ENCODE measurements at places on chromosomes 12 and 14. TPM values are rescaled to one million over a fixed set of nuclear protein-coding genes. Genes with fewer than 3 reads are reported as not detected.

- no peak for DNase-seq
Observed at GRCh38 chr14:35339761-35340406, 47.7 kb downstream of the PSMA6 start.

GRCh38 chr14:85529803-85530574 lies at the start of gene FLRT2:
Gene FLRT2, plus strand, starts transcription at chr14:85530144. Its CDS starts 91,371 bp downstream, at chr14:85621515.
- DNase-seq: peak; percentile 78

- no peak for DNase-seq
Observed at GRCh38 chr12:107645630-107646333, 39.8 kb upstream of the PWP1 start.

DNA sequence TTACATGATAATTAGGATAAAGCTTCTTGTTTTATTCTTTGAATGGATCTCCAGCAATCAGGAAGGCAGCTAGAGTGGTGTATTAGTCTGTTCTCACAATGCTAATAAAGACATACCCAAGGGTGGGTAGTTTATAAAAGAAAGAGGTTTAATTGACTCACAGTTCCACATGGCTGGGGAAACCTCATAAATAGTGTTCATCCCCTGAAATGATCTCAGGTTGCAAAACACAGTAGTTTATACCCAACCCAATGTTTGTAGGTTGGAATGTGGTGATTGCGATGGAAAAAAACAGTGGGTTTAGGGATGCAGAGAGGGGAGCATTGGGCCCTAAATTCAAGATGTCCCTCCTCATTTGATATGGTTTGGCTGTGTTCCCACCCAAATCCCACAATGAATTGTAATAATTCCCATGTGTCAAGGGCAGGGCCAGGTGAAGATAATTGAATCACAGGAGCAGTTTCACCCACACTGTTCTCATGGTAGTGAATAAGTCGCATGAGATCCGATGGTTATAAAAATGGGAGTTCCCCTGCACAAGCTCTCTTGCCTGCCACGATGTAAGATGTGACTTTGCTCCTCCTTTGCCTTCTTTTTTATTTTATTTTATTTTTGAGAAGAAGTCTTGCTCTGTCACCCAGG lies 11.5 kb downstream of the MUCL1 start:
- DNase-seq: no peak

DNA sequence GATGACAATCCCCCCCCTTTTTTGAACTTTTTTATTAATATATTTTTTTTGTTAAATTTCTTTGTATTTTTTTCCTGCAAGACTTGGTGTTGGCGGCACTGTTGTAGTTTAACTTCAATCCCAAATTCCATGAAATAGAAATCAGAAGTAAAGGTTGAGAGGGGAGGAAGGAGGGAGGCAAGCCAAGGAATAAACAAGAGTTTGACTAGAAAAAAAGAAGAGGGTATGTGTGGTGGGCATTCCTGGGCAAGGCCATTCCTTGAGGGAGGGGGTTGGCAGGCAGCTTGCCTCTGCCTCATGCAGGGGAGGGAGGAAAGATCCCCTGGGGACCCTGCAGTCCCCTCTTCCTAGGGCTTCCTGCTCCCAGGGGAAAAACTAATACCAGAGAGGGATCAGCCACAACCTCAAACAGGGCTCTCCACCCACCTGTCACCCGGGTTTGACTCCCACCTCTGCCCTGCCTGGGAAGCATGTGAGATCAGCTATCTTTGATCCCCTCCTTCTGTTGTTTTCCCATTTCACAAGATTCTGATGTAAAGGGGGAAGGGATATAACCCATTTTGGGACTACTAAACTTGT lies 519 bp upstream of the AP1G2 start:
- DNase-seq: no peak

DNA sequence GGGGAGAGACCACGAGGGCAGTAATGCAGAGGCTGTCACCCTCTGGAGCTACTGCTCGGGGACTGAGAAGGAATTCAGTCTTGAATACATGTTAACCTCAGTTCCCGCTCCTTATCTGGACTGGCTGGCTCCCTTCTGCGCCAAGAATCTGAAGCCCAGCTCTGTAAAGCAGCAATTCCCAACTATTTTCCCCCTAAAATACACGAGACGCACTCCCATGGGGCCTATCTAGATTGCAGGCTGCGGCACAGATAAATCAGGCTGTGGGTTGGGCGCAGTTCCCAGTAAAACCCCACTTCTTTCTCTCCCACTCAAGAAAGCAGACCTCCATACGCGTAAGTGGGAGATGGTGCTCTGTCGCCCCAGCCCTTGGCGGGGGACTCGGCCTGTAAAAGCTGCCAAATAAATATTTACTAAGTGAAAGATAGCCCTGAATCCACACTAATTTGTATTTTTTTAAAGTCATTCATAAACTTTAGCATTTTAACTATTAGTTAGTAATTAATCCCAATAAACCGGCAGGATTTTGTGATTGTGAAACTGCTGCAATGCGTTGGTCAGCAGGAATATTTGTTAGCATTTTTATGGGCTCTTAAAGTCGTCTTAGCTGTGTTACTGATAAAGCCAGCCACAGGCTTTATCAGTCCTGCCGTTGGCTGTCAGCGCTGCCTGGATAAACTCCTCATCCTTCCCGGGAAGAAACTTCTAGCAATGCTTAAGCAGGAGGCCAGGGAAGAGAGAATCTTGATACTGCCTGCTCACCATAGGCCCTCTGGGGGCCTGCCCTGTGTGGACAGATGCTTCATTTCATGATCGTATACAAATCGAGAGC lies 17.8 kb downstream of the FBXL14 start:
- DNase-seq: peak; percentile 64

DNA sequence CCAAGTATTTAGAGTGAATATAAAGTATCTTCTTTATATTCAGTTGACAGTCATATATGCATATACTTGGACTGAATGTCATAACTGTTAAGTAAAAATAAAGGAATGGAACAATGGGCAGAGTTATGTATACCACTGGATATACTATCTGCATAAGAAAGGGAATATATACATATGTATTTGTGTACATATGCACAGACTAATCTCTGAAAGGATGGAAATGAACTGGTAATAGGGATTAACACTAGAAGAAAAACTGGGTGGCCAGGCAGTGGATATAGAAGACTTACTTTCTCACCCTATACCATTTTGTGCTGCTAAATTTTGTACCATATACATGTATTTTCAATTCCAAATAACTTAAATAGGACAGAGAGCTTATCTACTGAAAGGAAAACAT lies 200.1 kb downstream of the MED13L start:
- DNase-seq: no peak

The CRIP1 gene
- total RNA-seq: 1.8 TPM

The FAM161B gene
- 6.5 TPM for total RNA-seq

DNA sequence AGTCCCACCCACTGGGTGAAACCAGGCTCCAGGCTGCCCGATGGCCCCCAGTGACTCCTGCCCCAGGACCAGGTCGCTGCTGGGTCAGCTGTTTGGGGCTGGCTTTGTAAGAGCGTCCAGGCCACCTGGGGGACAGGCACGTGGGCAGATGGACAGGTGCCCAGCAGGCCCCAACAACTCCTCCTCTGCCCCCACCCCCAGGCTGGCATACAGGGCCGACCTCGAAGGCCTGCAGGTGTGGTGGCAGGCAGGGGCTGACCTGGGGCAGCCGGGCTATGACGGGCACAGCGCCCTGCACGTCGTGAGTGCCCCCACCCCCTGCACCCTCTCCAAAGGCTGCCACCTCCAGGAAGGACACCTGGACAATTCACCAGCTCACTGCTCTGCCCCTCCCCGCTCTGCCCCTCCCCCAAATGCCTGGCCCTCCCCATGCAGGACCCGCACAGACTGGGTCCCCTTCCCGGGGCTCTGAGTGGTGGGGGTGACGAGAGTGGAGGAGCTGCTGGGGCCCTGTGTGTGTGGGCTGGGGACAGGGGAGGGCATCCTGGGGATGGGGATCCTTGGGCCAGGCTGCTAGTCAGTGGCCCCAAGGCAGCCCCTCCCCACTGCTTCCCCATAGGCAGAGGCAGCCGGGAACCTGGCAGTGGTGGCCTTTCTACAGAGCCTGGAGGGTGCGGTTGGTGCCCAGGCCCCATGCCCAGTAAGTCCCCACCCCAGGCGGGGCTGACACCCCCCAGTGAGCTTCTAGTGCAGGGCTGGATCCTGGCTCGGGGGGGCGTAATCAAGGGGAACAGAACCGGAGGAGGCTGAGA lies 26.0 kb downstream of the ASPG start:
- no peak for DNase-seq

The CLEC2A gene
- total RNA-seq: not detected

DNA sequence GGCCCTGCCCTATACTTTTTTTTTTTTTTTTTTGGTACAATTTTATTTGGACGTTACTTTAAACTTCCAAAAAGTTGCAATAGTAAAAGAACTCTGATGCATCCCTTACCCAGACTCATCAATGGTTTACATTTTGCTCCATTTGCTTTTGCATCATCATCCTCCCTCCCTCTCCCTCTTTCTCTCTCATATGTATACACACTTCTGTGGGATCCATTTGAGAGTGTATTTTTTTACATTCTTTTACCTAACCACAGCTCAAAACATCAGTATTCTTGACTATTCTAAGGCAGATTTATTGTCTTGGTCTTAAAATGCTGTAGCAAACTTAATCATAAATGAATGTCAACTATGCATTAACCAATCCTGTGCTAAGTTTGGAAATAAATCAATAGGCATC lies 111.6 kb downstream of the PRICKLE1 start:
- peak; percentile 26 for DNase-seq

The CLEC4C gene
- total RNA-seq: not detected

DNA sequence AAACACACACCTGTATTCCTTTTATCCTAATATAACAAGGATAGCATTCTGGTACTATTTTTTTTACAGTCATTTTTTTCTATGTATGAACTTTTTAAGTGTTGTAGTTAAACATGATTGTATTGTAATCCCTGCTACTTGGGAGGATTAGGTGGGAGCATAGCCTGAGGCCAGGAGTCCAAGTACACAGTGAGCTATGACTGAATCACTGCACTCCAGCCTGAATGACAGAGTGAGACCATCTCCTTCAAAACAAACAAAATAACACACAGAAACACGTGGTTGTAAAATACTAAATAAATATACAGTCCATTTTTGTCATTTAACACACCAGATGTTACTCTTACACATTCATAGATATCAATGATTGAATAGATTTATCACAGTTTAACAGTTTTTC lies 56.9 kb downstream of the MAP4K5 start:
- DNase-seq: peak; percentile 32

The SLC7A8 gene
- total RNA-seq: 6.7 TPM

GRCh38 chr12:127685931-127686330 lies 581.0 kb upstream of the TMEM132C start:
- DNase-seq: no peak

The MYF6 gene
- total RNA-seq: not detected

DNA sequence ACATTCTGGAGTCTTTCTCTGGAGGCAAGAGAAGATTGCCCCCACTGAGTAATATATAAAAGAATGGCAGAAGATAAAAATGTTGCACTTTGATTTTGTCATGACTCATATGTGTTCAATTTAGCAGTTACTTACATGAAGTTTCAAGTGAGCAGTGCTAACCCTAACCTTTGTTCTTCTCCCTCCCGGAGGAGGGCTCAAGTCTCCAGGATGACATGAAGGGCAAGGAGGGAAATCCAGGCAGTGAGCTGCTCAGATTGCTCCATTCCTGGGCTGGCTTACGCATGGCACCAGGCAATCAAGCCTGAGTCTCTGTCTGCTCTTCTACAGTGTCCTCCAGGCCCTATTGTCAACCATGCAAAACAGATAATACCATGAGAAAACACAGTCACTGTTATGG lies 322.3 kb downstream of the DUSP6 start:
- DNase-seq: peak; percentile 34
